Cardiac muscle cell (in vitro differentiated cells and primary cell): ENCODE measurements at places on chromosomes 1 and 21.

- no peak for DNase-seq
Measured at GRCh38 chr1:183882335-183883167, 77.6 kb downstream of the RGL1 start.

- DNase-seq, result no peak
Measured at GRCh38 chr1:25561421-25562100, 18.2 kb downstream of the LDLRAP1 start.

GRCh38 chr1:3590951-3591865, 20.1 kb downstream of the MEGF6 start:
- no peak for DNase-seq

DNA sequence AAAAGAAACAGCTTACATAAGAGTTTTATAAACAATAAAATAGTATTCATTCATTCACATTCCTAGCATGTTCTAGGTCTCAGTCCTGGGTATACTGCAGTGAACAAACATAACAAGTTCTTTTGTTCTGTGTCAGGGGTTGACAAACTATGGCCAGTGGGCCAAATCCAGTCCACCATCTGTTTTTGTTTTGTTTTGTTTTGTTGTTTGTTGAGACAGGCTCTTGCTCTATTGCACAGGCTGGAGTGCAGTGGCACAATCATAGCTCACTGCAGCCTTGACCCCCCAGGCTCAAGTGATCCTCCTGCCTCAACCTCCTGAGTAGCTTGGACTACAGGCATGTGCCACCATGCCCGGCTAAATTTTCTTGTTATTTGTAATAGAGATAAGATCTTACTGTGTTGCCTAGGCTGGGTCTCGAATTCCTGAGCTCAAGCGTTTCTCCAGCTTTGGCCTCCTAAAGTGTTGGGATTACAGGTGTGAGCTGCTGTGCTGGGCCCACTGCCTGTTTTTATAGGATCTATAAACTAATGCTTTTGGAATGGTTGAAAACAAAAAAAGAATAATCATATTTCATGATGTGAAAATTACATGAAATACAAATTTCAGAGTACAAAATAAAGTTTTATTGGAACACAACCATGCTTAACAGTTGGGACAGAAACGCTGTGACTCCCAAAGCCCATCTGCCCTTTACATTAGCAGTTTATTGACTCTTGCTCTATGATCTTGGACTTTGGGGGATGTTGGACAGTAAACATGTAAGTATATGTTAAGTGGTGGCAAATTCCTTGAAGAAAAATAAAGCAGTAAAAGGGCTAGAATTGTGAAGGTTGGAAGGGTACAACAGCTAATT, 17.9 kb downstream of the CAPZA1 start:
- no peak for DNase-seq

GRCh38 chr1:229984310-229984991, 82.6 kb upstream of the GALNT2 start:
- DNase-seq, result no peak

- peak; percentile 55 for DNase-seq
Measured at GRCh38 chr1:173202424-173203145, 4.5 kb downstream of the TNFSF4 start.

DNA sequence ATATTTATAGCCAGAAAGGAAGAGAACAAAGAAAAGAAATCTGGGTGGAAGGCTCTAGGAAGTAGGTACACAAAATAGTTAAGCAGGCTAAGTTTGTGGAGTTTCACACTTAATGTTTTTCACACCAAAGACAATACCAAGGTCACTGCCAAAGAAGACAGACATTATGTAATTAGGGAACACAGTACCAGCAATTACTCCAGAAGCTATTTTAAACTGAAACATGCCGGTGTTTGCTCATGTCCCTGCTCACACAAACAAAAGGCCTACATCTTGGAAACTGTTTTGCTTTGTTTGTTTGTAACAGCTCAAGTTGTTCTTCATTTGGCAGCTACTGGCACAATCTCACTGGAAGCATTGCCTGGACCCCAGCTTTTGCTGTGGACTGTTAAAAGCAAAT, 88.5 kb upstream of the DAB1 start:
- DNase-seq, result no peak

GRCh38 chr1:205582471-205583291, 49.1 kb downstream of the ELK4 start:
- DNase-seq, result no peak

- DNase-seq, result no peak
Measured at GRCh38 chr1:76770979-76771378, 96.3 kb upstream of the ST6GALNAC5 start.

- DNase-seq, result peak; percentile 93
Measured at GRCh38 chr1:21262293-21263051, 27.8 kb downstream of the ECE1 start.

DNA sequence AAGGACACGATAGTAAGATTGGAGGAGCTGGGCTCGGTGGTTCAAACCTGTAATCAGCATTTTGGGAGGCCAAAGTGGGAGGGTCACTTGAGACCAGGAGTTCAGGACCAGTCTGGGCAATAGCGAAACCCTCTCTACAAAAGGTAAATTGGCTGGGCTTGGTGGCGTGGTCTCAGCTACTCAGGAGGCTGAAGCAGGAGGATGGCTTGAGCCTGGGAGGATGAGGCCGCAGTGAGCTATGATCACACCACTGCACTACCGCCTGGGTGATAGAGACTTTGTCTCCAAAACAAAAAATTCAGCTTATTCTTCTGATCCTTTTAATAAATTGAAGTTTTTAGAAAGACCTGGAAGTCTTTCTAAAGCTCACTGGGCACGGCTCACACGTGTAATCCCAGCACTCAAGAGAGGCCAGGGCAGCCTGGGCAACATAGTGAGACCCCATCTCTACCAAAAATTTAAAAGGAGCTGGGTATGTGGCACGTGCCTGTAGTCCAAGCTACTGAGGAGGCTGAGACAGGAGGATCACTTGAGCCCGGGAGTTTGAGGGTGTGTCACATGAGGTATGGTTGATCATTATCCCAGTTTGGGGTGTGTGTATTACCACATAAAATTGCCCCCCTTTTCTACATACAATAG, 15.3 kb downstream of the MASP2 start:
- DNase-seq, result no peak

DNA sequence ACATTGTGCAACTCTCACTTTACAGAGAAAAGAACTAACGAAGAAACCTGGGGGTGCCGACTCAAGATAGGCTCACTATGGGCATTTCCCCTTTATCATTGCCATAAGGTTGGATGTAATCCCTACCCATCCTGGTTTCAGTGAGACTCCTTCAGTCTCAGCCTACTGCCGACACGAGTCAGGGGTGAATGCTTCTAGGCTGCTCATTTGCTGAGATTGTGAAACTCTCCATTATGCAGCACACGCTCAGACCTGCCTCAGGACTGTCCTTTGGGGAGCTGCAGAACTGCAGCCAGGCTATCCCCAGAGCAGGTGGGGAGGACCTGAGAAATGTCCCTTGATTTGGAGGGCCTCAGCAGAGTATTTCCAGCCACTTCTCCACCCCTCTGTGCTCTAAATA, 22.2 kb downstream of the TSHB start:
- DNase-seq, result no peak

DNA sequence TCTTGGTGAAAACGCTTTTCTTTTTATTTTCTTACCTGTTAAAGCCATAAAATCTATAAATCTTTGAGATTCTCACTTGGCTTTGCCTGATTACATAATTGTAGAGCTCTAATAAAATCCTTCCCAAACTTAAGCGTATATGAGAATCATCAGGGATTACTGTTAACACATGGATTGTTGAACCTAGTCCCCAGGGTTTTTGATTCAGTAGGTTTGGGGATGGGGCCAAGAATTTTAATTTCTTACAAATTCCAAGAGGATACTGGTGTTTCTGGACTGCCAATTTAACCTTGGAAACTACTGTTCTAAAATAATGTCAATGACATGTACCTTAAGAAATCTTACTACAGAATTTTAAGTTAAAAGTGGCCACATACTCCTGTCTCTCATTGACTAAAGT, 694.2 kb downstream of the BRINP3 start:
- DNase-seq, result no peak

DNA sequence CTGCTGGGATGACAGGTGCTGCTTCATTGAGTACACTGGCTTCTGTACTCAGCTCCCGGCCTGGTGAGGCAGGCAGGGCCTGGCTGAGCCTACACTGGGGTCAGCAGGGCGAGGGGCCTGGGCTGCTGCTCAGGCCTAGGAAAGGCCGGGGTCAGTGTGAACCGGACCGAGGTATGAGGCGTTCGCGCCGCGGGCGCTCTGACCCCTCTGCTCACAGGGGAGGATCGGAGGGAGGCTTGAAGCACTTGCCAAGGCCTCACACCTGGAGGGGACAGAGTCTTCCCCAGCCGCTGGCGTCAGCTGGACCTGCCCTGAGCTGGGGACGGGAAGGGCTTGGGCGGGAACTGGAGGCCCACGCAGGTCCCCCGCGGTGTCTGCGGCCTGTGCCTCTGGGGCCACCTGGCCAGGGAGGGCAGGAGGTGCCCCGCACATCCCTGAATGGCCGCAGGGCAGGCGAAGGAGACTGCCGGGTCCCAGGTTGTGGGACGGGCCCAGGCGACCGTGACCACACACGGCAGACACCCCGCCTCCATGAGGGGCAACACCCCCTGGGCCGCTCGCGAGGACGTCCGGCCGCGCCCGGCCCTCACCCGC, 466 bp downstream of the PEX10 start:
- DNase-seq, result no peak

DNA sequence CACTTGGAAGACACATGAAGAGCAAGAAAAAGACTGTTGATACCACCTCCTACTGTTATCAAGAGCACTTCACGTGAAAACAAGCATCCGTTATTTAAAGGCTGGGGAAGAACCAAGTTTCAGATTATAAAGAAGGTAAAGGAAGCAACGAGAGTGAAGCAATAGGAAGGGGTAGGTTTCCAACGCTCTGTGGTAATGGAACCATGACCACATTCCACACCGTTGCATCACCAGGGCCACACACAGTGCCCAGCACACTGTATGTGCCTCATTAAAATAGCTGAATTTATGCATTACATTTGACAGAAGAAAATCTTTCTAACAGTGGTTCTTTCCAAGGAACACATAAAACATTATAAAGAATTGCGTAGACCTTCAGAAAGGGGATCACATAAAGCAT, 435.8 kb downstream of the MRPL39 start:
- DNase-seq, result no peak

DNA sequence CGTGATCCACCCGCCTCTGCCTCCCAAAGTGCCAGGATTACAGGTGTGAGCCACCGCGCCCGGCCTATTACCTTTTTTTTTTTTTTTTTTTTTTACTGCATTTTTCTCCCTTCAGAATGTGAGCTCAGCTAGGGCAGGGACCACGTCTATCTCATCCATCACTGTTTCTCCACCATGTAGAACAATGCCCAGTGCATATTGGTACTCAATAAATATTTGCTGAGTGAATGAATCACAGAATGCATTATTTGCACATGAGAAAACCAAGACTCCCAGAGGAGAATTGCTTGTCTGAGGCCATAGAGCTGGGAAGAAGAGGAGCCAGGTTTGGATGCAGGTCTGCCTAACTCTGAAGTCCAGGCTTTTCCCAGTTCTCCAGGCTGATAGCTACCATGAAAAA, 8.2 kb upstream of the SLC9A1 start:
- no peak for DNase-seq

DNA sequence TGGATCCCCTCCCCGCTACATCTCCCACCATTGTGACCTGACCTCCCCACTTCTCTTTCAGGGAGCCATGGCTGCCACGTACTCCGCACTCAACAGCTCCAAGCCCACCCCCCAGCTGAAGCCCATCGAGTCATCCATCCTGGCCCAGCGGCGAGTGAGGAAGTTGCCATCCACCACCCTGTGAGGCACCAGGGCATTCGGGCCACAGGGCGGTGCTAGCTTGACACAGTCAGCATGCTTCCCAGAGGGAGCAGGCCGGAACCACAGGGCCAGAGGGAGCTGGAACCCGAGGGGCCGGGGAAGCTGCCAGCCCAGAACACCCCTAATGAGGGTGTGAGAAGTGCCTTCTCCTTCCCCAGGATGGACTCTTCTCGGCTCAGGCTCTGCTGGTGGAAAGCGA, 44.5 kb downstream of the RPS6KA1 start:
- DNase-seq, result no peak

- DNase-seq, result no peak
Measured at GRCh38 chr21:23690316-23690715, 1917.0 kb downstream of the MRPL39 start.

DNA sequence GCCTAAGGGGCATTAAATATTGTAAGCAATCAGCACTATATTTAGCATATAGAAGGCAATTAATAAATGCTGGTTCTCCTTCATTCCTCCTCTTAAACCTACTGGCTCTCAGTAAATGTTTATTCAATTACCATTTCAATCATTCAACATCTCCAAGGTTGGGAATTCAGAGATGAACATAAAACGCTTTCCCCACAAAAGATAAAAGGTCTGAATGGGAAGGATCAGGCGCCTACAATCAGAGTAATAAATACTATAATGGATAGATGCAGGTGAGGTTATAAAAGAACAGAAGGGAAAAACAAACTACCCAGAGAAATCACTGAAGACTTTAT, 407 bp upstream of the KTI12 start:
- DNase-seq, result no peak

- DNase-seq, result no peak
Measured at GRCh38 chr1:21378705-21379494, 61.0 kb upstream of the NBPF3 start.

DNA sequence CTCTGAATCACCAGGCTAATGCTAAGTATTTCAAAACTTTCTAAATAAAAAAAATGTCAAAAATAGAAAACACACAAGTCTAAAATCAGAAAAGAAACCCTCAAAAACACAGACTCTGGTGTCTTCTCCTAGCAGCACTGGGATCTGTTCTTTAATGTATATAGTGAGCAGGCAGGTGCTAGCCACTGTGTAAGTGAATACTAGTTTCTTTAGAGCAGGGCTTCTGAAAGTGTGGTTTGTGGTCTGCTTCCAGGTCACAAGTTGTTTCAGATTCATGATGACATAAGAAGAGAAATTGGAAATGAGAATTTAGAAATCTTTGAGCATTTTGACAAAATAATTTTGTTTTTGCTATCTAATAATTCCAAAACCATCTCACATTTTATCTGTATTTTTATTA, 763.1 kb downstream of the USP25 start:
- no peak for DNase-seq

GRCh38 chr1:117370071-117370470, 2.8 kb downstream of the MAN1A2 start:
- peak; percentile 21 for DNase-seq

DNA sequence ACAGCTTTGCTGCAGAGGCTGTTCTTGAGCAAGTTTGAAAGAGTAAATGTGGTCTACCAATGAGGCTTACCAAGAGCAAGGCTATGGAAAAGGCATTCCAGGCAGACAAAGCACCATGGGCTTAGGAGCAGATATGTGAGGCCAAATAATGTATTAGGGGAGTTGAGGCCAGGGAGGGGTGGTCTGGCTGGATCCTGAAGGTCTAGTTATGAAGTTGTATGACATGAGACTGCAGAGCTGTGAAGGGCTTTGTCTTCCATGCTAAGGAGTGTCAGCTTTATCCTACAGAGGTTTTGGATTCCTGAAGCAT, 51.8 kb upstream of the TSPAN2 start:
- no peak for DNase-seq
